ENCODE measurements at places on chromosomes 2 and 18.

DNA sequence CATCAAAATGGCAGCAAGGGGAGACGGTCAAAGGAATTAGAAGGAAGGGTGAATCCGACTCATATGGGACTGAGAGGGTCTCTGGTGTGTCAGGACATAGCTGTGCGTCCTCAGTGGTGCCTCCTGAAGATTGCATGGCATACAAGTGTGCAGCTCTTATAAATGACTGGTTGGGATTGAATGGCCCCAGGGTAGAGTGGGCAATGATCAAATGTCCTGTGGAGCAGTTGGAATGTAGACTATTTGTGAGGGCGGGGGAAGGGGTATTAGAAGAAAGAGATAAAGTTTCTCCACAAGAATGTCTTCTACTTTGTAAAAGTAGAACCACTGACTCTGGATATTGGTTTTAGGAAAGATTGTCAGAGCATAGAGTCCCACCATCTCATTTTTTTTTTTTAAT lies 24.6 kb downstream of the CTLA4 start:
- DNase-seq, result no peak

GRCh38 chr18:76167410-76167809 lies 327.6 kb downstream of the ZNF516 start:
- DNase-seq, result no peak

DNA sequence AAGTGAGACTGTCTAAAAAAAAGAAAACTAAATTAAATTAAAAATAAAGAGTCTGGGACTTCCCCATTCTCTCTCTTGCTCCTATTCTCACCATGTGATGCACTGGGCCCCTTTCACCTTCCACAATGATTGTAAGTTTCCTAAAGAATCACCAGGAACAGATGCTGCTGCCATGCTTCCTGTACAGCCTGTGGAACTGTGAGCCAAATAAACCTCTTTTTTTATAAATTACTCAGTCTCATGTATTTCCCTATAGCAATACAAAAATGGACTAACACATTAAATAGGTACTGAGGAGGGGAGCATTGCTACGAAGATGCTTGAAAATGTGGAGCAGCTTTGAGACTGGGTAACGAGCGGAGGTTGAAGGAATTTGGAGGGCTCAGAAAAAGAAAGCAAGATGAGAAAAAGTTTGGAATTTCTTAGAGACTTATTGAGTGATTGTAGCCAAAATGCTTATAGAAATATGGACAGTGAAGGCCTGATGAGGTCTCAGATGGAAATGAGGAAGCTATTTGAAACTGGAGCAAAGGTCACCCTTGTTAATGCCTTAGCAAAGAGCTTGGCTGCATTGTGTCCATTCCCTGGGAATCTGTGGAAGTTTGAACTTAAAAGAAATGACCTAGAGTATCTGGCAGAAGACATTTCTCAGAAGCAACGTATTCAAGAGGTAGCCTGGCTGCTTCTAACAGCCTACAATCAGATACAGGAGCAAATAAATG lies 128.7 kb downstream of the EIPR1 start:
- no peak for DNase-seq

GRCh38 chr18:37314534-37314933 lies 251.1 kb downstream of the CELF4 start:
- DNase-seq, result no peak

DNA sequence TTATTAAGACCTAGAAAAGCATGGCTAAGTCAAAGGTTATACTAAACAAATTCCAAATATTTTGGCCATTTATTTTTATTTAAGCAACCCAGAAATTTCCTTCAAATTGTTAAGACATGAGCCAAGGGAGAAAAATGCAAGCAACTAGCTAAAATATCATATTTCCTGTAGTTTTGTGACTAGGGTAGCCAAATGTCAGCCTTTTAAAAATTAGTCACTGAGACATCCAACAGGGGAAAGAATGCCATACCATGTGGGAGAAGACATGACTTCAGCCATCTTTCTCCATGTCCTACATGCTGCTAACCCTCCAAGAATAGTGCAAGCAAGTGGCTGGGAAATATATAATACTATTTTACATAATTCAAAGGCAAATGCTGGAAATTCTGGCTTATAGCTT lies 197.9 kb downstream of the DSEL start:
- no peak for DNase-seq

DNA sequence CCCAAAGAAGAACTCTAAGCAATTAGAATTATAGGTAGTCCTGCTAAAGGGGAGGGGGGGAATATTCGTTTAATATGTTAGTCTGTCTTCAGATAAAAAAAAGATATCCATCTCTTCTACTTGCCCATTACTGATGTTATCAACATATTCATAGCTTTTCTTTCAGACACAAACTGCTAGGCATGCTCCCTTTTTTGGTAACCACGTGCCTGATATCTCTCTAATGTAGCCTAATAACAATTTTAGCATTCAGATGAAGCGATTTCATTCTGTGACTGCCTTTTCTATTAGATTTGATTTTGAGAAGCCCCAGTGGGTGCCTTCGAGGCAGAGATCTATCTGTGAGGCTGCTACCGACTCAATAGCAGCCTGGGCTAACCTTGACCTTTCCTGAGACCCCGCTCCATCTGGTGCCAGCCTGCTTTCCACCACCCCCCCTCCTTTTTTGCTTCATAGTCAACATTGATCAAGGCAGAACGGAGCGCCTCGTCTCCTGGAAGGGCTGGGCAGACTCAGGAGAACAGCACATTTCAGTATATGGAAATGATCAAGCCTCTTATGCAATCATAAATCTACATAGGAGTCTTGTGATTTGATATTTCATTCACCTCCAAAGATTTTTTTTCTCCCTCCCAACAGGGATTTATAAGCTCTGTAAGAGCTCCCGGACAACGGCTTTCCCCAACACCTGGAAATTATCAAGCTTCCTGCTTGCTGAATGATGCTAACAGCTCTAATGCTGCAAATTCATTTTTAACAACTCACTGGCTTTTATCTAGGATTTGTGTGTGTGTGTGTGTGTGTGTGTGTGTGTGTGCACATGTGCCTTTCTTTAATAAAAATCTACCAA lies 14.7 kb upstream of the BCL11A start:
- no peak for DNase-seq

- DNase-seq, result no peak
These were observed 9.9 kb downstream of the KCNIP3 start for GRCh38 chr2:95307036-95307435.

- no peak for DNase-seq
These were observed 189.2 kb upstream of the DSEL start for GRCh38 chr18:67705748-67706147.
